NCI-H510A (cell line): ENCODE measurements at places on chromosomes 5 and 9.

DNA sequence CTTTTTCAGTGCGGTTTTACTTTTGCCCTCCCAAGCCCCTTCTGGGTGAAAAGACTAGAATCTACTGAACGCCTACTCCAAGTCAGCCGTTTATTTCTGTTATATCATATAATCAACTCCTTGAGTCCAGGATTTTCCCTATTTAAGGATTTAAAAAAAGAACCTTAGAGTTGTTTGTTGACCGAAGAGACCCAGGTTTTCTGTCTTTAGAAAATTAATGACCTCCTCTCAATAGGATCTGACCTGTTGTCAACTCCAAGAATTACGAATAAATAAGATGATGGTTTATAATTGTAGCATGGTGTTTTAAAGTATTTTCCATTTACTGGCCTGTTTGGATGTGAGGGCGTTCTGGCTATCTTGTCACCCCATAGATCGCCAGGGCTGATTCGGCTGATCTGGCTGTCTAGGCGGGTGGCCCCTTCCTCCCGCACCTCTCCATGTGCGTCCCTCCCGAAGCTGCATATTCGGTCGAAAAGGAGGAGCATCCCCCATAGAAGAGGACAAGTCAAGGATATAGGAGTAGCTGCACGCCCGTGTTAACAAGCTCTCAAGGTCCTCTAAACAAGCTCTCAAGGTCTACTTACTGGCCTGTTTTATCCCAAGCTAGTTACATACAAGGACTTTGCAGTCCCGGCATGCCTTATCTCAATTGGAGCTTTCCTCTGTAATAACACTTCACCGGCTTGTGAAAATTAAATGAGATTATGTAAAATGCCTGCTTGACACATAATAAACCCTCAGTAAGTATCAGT lies 1.1 kb upstream of the UBAP2 start:
- no peak for DNase-seq

DNA sequence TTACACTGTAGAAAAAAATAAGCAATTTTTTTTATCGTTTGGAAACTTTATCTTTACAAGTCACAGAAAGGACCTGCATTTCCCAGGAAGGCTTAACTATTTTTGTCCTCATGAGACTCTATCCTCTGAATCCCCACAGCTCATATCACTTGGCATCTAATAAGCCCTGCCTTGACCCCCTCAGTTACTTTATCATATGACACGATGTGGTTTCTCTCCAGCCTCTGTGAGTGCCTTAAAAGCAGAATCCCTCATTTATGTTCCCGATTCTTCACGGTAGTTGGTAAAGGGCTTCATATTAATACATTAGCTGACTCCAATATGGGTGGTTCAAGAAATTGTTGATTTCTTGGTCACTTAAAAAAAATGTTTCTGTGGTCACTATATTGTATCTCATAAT lies 296.6 kb upstream of the GRAMD2B start:
- DNase-seq, result no peak

- no peak for DNase-seq
These were observed 36.7 kb downstream of the ARHGAP26 start for GRCh38 chr5:142806841-142807267.

DNA sequence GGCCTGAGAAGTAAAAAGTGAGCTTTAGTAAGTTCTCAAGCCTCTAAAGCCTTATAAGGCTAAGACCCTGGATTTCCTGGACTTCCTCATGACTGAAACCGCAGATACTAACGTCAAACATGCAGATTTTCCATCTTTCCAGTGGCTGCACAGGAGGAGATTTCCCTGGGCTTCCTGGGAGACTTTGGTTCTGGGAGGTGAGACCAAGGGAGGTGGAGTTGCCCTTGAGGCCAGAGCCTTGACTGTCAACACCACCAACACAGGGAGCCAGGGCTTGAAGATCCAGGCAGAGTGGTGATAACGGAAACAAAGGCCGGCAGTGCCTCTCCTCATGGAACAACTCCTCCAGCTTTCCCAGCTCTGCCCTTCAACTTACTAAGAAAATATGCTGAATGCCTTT lies 144.7 kb upstream of the LRRTM2 start:
- no peak for DNase-seq

- DNase-seq, result no peak
These were observed 261.2 kb upstream of the CLINT1 start for GRCh38 chr5:158119961-158120723.

- no peak for DNase-seq
These were observed 21.5 kb upstream of the LPCAT1 start for GRCh38 chr5:1545126-1545804.

DNA sequence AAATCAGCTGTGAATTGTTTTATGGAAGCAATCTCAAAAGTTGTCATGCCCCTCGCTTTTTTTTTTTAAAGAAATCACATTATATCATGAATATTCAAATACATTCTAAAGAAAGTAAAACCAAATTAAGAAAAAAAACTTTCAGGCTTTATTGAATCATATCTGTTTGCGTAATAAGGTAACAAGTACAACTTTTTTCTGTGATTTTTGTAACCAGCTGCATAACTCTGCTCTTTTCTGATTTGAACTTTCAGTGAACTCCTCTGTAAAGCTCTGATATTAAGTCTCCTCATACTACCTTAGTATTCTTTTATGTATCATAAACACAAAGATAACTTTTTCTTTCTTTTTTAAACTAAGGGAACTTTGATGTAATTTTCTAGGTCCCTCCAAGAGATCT lies 65.3 kb downstream of the CWC27 start:
- no peak for DNase-seq

DNA sequence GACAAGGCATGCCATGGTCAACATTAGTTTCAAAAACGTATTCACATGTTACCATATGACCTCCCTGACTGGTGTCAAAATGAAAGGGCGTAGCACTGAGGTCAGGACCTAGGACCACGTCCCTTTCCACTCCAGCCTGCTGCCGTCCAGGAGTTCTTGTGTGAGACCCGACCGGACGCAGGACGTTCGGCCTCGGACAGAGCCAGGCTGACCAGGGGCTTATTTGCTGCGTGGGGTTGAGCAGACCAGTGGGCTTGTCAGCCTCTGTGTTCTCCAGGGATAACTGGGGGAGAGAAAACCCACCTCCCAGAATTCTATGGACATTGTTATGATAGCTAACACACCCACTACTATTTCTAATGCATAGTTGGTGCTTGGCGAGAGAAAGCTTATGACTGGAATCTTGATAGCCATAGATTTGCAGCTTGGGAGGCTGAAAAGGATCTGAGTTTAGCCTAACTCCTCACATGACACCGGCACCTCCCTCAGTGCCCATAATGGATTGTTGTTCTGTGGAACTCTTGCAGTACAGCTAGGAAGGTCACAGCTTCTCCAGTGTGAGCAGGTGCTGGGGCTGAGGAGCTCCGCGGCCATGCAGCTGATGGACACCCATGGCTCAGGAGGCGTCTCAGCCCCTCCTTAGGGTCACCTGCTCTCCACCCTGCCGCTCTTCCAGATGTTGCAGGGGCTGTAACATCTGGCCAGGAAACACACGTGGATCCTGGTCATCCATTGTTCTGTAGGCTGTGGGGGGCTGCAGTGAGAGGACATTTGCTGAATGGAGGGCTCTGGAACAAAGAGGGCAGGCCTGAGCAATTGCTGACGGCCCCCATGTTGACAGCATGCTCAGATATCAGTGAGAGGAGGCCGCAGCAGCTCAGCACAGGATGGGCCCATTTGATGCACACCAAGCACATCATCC lies 368.4 kb downstream of the IRX2 start:
- no peak for DNase-seq

- no peak for DNase-seq
These were observed 38.1 kb upstream of the SPATA31D4 start for GRCh38 chr9:81890104-81890503.

DNA sequence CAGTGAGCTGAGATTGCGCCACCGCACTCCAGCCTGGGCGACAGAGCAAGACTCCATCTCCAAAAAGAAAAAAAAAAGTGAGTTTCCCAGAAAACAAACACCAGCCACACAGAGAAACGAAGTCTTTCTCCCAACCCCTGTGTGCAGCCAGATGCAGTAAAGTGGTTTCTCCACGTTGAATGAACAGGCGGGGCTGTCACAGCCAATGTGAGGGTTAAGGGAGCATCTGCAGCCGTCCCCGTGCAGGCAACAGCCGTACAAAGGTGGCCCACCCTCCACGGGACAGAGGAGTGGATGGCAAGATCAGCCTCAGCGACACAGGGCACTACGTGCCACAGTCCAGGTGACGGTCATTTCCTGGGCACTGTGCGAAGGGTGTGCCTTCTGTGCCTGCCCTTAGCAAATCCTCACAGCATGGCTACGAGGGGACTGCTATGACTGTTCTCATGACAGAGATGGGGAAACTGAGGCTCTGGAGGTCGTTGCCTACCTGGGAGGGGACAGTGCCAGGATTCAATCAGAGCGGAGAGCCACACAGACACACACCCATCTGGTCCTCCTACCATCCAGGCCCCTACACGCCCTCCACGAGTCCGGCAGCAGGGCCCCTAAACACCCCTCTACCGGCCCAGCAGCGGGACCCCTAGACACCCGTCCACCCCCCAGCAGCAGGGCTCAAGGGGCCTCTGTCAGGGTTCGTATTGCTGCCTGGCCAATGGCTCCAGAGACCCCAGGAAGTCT lies 2.3 kb downstream of the VAV2 start:
- no peak for DNase-seq

DNA sequence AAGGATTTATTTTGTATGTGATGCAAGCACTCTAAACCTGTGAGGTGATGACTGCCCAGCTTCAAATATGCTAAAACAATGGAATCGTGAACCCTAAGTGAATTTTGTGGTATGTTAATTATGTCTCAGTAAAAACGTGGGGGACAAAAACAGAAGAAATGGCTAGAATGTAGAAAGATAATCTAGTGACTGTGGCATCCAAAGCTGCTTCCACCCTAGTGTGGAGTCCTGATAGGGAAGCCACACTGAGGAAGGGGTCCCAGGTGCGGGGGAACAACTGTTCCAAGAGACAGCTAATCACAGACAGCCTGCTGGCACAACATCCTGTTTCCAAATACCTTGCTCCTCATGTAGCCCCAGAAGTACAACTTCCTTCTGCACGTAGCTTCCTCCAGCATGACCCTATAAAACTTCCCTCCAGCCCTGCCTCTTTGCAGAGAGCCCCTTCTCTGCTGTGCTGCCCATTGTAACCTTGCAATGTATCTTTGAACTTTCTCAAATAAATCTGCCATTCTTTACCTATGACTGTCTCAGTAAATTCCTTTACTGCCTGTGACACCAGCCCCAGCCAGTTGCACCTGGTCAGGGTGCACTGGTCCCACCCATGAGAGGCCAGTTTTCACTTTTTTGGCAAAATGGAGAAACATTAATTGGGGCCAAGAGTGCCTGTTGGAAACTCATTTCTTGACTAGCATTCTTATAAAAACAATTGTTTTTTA lies 4.9 kb downstream of the GMCL2 start:
- no peak for DNase-seq

DNA sequence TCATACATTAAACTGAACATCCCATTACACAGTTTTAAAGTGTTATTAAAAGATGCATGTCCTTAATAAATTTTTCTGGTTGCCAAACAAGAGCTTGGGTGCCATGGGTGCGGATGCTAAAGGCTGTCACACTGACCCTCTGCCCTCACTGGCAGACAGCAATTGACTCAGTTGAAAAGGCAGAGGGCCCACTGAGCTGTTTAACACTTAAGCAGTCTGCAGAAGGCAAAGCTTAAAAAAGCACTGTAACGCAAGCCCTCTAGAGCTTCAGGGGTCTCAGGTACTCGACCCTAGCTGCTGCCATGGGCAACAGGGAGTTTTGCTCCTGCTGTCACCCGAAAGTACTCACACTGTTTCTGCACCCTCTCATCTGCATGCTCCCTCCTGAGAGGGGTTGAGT lies 726.4 kb upstream of the TYRP1 start:
- no peak for DNase-seq

DNA sequence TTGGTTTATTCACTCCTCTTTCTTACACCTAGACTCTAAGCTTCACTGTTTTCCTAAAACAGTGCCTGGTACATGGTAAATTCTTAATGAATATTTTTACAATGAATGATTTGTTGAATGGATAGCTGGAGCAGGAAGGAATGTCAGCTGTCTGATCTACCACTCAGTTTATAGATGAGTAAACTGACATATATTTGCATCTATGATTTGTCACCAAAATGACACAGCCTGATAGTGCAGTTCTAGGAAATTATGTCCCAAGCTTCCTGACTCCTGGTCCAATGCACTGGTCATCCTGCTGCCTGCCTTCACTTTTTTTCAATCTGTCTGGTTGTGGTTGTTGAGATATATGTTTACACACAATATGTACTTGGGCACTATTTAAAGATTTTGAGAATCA lies 651.7 kb upstream of the WWC1 start:
- DNase-seq, result no peak

DNA sequence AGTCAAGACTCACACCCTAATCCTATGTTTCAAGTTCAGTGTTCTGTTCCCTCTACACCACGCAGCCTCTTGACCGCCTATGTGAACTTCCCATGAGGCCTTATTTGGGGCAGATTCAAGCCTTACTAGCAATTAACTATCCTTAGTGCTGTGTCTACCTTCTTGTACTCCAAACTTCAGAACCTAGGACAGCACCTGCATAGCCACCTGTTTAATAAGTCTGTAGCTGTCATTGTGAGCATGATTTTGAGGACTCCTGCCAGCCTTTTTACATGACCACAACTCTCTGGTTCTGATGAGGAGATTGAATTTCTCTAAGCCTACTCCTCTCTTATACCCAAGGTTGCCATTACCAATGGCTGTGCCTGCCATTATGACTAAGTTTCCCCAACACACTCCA lies 50.8 kb upstream of the PCSK1 start:
- no peak for DNase-seq

DNA sequence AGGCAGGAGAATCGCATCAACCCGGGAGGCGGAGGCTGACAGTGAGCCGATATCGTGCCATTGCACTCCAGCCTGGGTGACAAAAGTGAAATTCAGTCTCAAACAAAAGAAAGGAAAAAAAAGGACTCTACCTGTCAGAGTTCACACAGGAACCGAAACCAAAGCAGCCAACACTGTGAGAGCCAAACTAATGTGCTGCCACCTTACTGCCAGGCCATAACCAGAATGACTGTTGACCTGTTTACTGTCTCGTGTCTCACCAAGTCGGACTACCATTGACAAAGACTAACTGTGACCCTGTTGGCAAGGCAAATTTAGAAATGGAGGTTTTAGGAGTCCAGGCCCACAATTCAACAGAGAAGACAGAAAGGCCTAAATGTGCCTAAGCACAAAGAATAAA lies 112.4 kb downstream of the ANXA2R start:
- DNase-seq, result no peak

GRCh38 chr9:92425474-92425873 lies 1.2 kb upstream of the OMD start:
- DNase-seq, result no peak
